ENCODE measurements at places on chromosomes 3 and 15. TPM values are rescaled to one million over a fixed set of nuclear protein-coding genes. Genes with fewer than 3 reads are reported as not detected.

DNA sequence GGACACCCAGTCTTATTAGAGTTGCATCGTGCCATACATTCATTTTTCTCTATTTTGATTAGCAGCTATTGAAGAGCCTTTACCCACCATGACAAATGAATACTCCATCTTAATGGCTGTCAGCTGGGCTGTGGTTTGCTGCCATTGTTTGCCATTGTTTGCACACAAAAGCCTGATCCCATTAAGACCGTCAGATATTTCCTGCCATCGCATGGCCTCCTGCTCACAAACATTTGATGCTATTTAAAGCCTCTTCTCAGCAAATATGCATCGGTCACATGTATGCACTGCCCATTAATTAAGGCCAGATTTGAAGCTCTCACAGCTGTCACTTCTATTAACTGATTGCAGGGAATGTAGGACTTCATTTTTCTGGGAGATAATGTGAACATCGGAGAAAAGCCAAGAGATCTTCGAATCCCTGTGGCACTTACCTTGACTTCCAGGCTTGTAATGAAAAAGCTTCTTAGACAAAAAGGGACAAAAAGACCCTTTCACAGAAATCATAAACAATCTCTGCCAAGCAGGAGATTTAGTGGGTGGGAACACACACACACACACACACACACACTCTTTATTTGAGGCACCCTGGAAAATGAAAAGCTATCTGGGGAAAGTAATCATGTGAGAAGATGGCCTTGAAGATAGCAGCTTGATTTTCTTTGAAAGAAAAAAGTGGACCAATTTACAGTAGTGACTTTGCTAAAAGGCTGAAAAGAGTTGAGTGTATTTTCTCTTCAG lies 175.4 kb upstream of the NR2E3 start:
- ATAC-seq: no peak

DNA sequence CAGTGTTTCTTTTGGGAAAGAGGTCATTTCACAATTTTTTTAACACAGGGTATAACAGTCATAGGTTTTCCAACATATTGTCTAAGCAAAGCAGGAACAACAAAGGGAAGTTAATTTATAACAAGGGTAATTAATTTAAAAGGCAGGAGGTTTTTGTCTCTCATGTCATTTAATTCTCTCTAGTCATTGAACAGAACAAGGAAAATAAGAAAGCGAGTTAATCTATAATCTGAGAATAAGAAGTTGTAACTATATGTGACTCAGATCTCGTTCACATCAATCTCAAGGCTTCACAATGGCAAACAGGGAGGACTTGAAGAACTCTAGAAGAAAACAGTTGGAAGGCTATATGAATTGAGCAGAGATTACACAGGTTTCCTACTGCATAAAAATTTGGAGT lies 579.8 kb upstream of the CCDC54 start:
- ATAC-seq: no peak

- no peak for ATAC-seq
Observed at GRCh38 chr3:147369661-147370123, 36.7 kb downstream of the ZIC4 start.

DNA sequence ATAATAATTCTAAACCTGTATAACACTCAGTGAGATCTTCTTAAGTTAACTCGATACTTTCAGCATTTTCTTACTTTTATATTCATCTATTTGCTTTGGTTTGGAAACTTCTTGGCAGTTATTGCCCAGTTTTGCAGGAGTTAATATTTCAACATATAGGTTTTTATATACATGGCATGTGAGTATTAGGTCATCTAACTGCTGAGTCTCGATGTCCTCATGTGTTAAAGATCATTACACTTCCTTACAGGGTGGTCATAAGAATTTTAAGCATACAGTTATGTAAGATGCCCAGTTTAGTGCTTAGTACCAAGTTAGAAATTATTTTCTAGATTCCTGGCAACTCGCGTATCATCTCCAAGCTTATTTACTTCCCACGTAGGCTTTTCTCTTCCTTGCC lies 62.9 kb downstream of the TMEM39A start:
- no peak for ATAC-seq

DNA sequence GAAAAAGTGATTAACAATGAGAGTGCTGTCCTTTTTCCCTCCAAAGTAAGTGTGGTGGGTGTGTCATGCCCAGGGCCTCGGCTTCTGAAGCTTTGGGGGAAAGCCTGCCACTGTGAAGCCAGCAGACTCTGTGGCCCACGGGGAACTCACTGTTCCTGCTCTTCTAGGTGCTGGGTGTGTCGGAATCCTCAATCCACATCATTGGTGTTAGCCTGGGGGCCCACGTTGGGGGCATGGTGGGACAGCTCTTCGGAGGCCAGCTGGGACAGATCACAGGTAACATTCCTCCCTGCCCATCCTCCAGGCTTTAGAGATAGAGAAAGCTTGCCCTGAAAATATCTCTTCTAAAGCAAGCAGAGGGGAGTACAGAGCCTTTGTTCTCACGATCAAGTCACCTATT lies 11.6 kb downstream of the PLA1A start:
- ATAC-seq: no peak

GRCh38 chr3:106813742-106814141 lies 563.5 kb upstream of the CCDC54 start:
- ATAC-seq: no peak

DNA sequence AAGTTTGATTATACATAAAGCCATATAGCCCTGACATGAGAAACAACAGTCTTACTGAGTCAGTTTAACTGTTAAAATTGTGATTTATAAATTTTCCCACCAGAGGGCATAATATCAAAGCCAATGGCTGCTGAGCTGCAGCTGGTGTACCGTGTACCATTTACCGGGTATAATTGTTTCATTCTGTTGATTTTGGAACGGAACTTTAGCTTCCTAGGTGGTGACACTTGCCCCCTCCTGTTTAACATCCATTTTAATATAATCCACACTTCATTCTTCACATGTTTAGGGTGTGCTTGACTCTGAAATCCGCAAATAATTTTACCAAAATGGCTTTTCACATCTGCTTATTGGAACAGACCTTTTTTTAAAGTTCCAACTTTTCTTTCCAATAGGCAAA lies 72.8 kb downstream of the SLC9A9 start:
- peak; percentile 82 for ATAC-seq

DNA sequence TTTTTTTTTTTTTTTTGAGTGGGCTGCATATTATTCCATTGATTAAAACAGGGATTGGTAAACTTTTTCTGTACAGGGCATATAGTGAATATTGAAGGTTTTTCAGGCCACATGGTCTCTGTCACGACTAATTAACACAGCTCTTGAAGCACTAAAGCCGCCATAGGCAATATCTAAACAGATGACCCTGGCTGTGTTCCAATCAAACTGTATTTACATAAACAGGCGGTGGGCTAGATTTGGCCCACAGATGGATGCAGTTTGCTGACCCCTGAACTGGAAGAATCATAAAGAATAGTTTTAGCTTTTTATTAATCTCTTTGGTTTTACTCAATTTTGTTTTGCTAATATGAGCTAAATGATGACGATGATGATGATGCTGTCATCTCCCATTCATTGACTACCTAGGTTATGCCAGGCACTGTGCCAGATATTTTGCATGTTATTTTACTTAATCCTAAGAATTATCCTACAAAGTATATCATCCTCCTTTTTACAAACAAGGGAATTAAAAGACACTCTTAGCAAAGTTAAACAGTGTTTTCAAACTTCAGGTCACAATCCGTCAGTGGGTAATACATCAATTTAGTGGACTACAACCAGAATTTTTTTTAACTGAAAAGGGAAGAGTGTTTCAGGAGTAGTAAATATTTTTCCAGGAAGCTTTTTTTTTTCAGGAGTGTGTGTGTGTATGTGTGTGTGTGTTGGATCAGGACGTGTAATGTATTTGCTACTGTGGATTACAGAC lies 54.3 kb downstream of the LMCD1 start:
- ATAC-seq: no peak

Gene LMAN1L
- total RNA-seq: 1.6 TPM
